Renal cortex interstitium (tissue), 15 donors: ENCODE measurements at places on chromosomes 2 and 18. TPM values are rescaled to one million over a fixed set of nuclear protein-coding genes. Genes with fewer than 3 reads are reported as not detected.

DNA sequence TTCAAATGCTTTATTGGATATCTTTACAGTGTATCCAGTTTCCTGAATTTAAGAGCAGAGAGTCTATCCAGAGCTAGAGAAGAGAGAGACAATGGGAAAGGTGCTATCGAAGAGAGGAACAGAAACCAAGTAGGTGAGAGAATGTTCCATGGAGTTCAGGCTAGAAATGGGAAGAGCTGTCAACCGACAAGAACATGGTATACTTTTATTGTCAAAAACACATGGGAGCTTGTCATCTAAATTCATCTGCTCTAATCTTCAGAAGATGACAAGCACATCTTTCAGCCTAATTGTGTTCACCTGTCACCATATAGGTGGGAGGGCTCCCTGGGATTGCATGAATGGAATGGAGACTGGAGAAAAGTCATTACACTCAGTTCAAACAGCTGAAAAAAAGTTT lies 690.4 kb upstream of the LRATD1 start:
- no peak for DNase-seq

DNA sequence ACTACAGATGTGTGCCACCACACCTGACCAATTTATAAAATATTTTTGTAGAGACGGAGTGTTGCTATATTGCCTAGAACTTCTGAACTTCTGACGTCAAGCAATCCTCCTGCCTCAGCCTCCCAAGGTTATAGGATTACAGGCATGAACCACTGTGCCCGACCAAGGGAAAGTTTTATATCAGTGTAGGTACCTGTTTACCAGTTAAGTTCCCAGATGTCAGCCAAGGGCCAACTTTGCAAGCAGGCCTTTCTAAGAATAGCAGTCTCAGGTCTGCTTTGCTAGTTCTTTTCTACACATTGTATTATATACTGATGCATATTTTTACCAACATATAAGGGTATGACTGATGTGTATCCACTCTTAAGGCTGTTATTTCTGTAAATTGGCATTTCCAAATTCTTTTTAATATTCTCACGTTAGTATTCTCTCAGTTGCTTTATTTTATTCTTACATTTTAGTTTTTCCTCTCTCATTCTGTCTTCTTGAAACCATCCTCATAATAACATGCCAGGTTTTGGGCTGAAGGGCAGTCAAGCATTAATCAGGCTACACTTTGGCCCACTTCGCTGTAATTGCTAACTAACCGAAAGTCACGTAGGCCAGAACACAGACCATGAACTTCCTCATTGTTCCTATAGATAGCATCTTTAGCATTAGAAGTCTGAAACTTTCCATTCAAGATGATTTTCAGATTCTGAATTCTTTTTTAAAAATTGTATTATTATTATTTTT lies 25.0 kb upstream of the CXXC1 start:
- DNase-seq: no peak

DNA sequence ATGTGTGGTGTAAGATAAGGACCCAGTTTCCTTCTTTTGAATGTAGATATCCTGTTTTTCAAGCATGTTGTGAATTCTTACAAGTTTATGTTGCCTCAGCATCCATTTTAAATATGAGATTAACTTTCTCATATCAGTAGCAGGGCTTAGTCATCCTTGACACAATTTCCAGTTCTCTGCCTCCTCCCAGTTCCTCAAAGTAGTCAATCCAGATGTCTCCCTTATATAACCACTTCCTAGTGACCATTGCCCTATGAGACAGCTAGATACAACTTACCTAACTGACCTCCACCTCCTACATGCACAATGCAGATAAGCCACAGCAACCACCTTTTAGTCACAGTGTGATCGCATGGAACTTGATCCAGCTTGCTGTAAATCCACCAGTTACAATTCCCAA lies 269.2 kb upstream of the ZNF521 start:
- DNase-seq: no peak

DNA sequence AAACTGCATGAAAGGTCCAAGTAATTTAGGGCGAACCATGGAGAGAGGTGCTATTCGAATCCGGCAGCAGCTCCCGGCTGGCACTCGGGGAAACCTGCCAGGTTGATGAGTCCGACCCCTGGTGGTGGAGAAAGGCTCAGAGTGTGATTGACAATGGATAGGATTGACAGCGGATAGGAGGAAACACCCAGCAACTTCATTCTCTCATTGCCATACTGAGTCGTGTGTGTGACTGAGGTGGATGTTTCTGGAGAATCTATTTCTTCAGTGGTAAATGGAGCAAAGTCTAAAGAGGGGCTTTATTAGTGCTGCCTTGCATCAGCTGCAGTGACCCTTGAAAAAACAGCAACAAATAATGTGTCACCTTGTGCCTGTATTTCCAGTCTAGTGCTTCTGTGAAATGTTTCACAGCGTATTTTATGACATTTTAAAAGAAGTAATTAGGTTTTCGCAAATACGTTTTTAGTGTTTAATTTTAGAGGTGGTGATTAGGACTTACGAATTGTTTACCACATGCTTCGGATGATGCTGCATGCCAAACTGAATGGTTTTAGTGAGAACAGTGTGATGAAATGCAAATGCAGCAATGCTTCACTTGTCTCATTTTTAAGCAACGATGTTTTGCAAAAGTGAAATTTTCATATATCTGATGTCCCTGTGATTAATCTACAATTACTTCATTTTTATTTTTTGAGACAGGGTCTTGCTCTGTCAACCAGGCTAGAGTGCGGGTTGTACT lies 102.0 kb downstream of the DCDC2C start:
- DNase-seq: no peak

PSMA8 gene
- polyA plus RNA-seq: not detected

DNA sequence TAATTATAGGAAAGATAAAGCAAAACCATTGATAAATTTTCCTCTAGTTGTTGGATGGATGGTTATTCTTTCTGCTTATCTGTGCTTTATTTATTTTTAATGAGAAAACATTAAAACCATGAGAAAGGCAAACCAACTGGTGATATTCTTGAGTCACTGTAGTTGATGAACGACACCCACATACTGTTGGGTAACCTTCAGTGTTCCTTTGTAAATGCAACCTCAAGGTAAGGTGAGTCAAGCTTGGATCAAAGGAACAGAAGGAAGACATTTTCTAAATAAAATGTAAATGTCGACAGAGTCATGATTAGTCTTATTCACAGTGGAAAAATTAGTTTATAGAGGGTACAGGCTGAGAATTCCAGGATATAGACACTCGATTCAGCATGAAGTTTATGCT lies 12.7 kb downstream of the ABCB11 start:
- DNase-seq: no peak

DNA sequence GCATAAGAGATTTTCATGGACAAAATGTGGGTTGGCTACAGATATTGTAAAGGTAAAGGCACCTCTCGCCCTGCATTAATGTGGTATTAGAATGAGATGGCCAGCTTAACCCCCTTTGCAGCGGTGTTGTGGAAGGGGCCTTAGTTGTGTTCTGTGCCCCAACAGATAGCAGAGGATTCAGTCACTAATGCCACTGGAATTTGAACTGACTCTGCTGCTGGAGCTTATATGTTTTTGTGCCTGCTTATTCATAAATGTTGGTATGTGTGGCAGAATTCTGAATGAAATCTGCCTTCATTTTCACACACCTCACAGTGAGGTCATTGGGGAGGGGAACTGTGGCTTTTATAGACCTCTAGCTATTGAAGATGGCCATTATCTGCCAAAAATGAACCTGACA lies 90.7 kb upstream of the ITGA6 start:
- no peak for DNase-seq

DNA sequence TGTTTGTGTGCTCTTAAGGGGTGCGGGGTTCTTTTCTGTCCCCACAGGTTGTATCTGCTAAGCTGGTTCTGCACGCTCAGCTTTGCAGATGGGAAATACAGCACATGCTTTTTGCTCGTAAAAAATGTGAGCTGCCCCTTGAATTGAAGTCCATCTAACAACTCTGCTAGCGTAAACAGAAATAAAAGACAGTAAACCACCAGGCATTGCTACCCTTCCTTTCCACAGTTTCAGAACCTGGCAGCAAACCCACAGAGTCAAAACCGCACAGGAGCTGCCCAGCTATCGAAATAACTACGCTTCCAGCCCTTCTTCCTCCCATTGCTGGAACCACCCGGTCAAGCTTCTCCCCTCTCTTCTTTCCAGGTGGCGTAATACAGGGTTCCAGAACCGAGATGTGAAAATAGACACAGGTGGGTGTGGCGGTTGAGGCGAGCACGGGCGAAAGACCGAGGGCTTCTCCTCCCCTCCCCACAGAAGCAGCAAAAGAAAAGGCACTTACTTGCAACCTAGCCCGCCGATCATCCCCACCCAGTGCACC lies 479 bp downstream of the SCN9A start:
- no peak for DNase-seq

- DNase-seq: no peak
These were observed 17.6 kb downstream of the NEB start for GRCh38 chr2:151716721-151717120.

- DNase-seq: no peak
These were observed 215.9 kb downstream of the TMEM247 start for GRCh38 chr2:46695283-46695682.

- no peak for DNase-seq
These were observed 232.2 kb downstream of the IKZF2 start for GRCh38 chr2:212919238-212919637.

SLC39A10 gene
- 68.1 TPM for polyA plus RNA-seq

- no peak for DNase-seq
These were observed 55.4 kb downstream of the EML4 start for GRCh38 chr2:42224422-42225067.

EFEMP1 gene
- 97.8 TPM for polyA plus RNA-seq

PRKAG3 gene
- not detected for polyA plus RNA-seq

DNA sequence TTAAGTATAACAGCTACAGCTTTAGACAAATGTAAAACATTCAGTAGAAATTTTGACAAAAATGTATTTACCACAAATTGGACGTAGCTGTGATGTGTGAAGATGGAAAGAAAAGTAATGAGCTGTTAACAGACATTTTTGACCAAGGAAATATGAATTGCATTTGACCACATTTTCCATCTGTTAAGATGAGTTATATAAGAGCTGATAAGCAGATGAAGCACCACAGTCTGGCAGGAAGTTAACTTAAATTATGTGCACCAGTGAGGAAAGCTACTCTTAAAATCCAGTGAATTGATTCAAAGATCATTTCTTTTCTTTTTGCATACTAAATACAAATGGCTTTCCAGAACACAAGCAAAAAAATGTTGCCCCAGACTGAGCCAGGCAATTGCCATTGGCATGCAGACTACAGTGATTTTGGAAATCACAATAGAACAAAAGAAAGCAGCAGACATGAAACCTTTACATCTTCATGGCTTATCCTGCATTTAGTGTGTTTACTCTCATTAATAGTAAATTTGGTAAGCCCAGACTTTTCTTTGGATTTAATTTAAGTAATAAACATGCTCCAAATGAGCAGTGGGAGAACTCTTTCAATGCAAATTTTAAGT lies 493.7 kb downstream of the TMX3 start:
- no peak for DNase-seq

UGT1A7 gene
- polyA plus RNA-seq: not detected

DNA sequence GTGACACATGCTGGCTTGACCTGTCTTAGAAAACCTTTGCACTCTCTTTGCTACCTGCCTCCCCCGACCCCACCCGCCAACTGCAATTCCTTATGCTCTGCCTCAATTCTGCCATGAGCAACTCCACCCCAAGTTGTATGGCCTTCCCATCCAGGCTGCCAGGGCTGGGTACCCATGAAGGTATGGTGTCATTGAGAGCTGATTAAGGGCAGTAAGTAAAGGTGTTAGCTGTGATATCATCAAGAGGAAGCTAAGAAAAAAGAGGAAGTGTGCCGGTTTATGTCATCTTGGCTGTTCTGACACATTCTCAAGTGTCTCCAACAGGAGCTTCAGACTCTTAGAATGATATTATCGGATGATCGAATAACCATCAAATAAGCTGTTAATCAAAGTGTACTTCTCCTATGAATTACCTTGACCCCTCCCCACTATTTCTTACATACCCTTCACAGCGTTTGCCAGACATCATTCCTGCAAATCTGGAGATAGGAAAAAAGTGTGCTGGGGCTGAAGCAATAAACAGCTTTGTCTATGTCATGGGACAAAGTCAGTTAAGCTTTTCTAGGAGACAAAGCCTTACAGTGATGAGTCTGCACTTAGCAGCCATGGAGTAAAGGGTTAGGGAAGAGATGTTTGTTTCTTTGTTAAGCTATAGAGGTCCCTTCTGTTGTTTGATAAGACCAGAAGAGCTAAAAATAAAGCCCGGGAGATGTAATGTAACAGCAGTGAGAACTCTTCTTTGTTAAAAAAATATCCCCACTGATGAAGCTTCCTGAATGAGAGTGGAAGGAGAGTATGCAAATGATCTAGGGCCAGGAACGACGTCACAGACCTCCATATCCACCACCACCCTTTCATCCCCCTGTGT lies 40.4 kb upstream of the SMAD2 start:
- DNase-seq: no peak

DNA sequence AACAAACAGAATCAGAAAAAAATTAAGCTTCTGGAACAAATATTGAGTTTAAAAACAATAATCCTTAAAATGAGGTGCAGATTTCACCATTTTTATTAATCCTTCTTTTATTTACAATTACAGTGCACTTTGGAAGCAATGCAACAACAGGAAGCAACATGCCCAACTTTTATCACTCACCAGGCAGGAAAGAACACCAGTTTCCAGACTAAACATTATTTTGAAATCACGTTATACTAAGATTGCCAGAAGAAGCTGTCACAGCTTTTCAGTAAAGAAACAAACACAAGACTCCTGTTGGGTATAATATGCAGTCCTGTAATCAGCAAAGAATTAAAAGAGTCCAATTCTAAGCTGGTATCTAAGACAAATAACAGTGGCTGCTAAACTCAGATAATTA lies 137.9 kb upstream of the ZC3H15 start:
- no peak for DNase-seq

GRCh38 chr2:25041307-25041927 lies 459 bp upstream of the EFR3B start:
- DNase-seq: peak; percentile 62

AGPS gene
- 43.7 TPM for polyA plus RNA-seq

DNA sequence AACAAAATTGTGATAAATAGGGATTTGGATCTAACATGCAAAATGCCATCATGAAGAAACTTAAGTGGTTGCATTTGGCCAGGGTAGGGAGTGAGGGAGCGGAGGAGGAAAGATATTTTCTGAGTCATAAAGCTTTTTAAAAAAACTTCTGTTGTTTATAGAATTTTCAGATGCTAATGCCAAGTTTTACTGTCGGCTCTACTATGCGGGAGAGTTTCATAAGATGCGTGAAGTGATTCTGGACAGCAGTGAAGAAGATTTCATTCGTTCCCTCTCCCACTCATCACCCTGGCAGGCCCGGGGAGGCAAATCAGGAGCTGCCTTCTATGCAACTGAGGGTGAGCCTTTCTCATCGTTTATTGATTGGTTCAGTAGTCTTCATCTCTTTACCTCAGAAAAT lies 56.0 kb upstream of the PTH2R start:
- no peak for DNase-seq

NOSTRIN gene
- 44.5 TPM for polyA plus RNA-seq

GRCh38 chr2:209688385-209688784 lies 83.2 kb upstream of the UNC80 start:
- DNase-seq: no peak

DNA sequence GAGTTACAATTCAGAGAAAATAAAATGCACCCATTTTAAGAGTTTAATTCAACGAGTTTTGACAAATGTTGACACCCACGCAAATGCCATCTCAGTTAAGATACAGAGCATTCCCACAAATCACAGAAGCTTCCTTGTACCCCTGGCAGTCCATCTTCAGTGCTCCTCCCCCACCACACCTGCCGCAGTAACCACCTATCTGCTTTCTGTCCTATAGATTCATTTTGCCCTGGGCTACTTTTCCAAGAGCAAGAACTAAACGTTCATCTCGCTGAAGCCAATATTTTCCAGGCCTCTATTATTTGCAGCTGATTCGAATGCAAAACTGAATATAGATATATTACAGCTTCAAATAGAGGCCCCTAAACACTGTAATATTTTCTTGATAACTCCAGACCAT lies 13.4 kb upstream of the HPCAL1 start:
- DNase-seq: no peak

LIMS3 gene
- polyA plus RNA-seq: 6.6 TPM
